Placental epithelial cell (primary cell): ENCODE measurements at places on chromosomes 11 and 22. TPM values are rescaled to one million over a fixed set of nuclear protein-coding genes. Genes with fewer than 3 reads are reported as not detected.

The GNG3 gene
- total RNA-seq = 0.79 TPM in 1 of 2 replicates, not detected in the other

The TEX12 gene
- 0.11 TPM in 1 of 2 replicates, not detected in the other for total RNA-seq

The GSTT2B gene
- 0.39 and 2.6 TPM in 2 replicates for total RNA-seq

The OR8D4 gene
- total RNA-seq = not detected in 2 replicates

The BIK gene
- 1.5 and 3.5 TPM in 2 replicates for total RNA-seq

The RBMXL2 gene
- not detected in 2 replicates for total RNA-seq

The C11orf16 gene
- not detected in 2 replicates for total RNA-seq

The TRIM6 gene
- total RNA-seq = 26.7 and 70.5 TPM in 2 replicates

The NPAS4 gene
- total RNA-seq = not detected in 2 replicates

The YPEL1 gene
- total RNA-seq = 0.22 and 1.6 TPM in 2 replicates

The SCUBE2 gene
- 0.33 and 1.6 TPM in 2 replicates for total RNA-seq

The PPM1F gene
- total RNA-seq = 24.3 and 31.4 TPM in 2 replicates

The THRSP gene
- not detected in 2 replicates for total RNA-seq

The RELT gene
- 2.4 and 3.8 TPM in 2 replicates for total RNA-seq

The KMT5B gene
- 29.5 and 42.8 TPM in 2 replicates for total RNA-seq

The MPPED1 gene
- total RNA-seq = not detected in 2 replicates

The TRAPPC4 gene
- 91.3 and 95.8 TPM in 2 replicates for total RNA-seq

The KLHL35 gene
- total RNA-seq = 3.7 and 5.5 TPM in 2 replicates

The C11orf86 gene
- total RNA-seq = not detected in 2 replicates

The APOA5 gene
- total RNA-seq = not detected in 2 replicates

The PATE2 gene
- not detected in 2 replicates for total RNA-seq

The ACR gene
- total RNA-seq = not detected in 2 replicates

The SERPING1 gene
- 0.65 and 13.7 TPM in 2 replicates for total RNA-seq

The CHCHD10 gene
- 0.87 and 4.7 TPM in 2 replicates for total RNA-seq

The CSF2RB gene
- total RNA-seq = 5.5 and 6.9 TPM in 2 replicates

The PHETA2 gene
- total RNA-seq = 29.4 and 42.0 TPM in 2 replicates

The SLC25A18 gene
- not detected in 2 replicates for total RNA-seq

The UBQLN3 gene
- total RNA-seq = under 0.01 TPM in 1 of 2 replicates, not detected in the other

The GPHA2 gene
- not detected in 2 replicates for total RNA-seq

The MYBPC3 gene
- total RNA-seq = not detected in 2 replicates

The CAVIN3 gene
- total RNA-seq = 218 and 571 TPM in 2 replicates

The CDKN1C gene
- 139 and 259 TPM in 2 replicates for total RNA-seq

The MRGPRF gene
- total RNA-seq = 3.7 and 5.1 TPM in 2 replicates

The RASSF10 gene
- 0.39 and 0.87 TPM in 2 replicates for total RNA-seq

The EHF gene
- not detected in 2 replicates for total RNA-seq

The EIF3M gene
- total RNA-seq = 203 and 464 TPM in 2 replicates

The SAC3D1 gene
- 27.3 and 27.5 TPM in 2 replicates for total RNA-seq

The ESAM gene
- under 0.01 and 0.22 TPM in 2 replicates for total RNA-seq

The NRGN gene
- 0.11 TPM in 1 of 2 replicates, not detected in the other for total RNA-seq

The MUC2 gene
- not detected in 2 replicates for total RNA-seq

The P4HA3 gene
- under 0.01 and 1.1 TPM in 2 replicates for total RNA-seq

The LRRC4C gene
- total RNA-seq = under 0.01 TPM in 1 of 2 replicates, not detected in the other

The HDAC10 gene
- total RNA-seq = 28.7 and 34.9 TPM in 2 replicates

The HTR3B gene
- not detected in 2 replicates for total RNA-seq

The PRDX5 gene
- 191 and 275 TPM in 2 replicates for total RNA-seq

The ADM2 gene
- 0.79 and 2.1 TPM in 2 replicates for total RNA-seq

The LYVE1 gene
- not detected in 2 replicates for total RNA-seq

The CHRM1 gene
- total RNA-seq = not detected in 2 replicates

The OR51B4 gene
- total RNA-seq = not detected in 2 replicates

The CCDC81 gene
- total RNA-seq = 0.79 and 1.3 TPM in 2 replicates

The BEST1 gene
- total RNA-seq = under 0.01 and 0.11 TPM in 2 replicates

The DEFB131B gene
- total RNA-seq = not detected in 2 replicates

The DDI1 gene
- not detected in 2 replicates for total RNA-seq

The KCNK4 gene
- total RNA-seq = under 0.01 TPM in 1 of 2 replicates, not detected in the other

The UBE4A gene
- total RNA-seq = 39.7 and 67.5 TPM in 2 replicates

The SLC37A2 gene
- 9.1 and 11.4 TPM in 2 replicates for total RNA-seq

The TMA7B gene
- total RNA-seq = not detected in 2 replicates
